ENCODE measurements at places on chromosomes 12 and 14.

- no peak for DNase-seq
Observed at GRCh38 chr14:104844306-104845032, 20.6 kb upstream of the CEP170B start.

DNA sequence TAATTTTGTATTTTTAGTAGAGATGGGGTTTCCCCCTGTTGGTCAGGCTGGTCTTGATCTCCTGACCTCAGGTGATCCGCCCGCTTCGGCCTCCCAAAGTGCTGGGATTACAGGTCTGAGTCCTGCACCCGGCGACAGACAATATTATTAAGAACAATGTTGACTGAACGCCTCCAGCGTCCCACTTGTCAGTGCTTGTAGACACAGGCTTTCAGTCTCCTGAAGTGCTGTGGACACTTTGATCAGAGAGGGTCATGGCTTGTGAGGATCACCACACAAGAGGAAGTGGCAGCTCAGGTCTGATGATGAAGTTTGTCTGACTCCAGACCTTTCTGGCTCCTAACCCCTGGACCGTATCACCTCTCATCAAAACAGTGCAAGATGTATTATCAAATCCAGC is 114.6 kb downstream of the CHST11 start:
- no peak for DNase-seq

GRCh38 chr12:111184161-111184560 is 184.7 kb downstream of the PHETA1 start:
- no peak for DNase-seq

DNA sequence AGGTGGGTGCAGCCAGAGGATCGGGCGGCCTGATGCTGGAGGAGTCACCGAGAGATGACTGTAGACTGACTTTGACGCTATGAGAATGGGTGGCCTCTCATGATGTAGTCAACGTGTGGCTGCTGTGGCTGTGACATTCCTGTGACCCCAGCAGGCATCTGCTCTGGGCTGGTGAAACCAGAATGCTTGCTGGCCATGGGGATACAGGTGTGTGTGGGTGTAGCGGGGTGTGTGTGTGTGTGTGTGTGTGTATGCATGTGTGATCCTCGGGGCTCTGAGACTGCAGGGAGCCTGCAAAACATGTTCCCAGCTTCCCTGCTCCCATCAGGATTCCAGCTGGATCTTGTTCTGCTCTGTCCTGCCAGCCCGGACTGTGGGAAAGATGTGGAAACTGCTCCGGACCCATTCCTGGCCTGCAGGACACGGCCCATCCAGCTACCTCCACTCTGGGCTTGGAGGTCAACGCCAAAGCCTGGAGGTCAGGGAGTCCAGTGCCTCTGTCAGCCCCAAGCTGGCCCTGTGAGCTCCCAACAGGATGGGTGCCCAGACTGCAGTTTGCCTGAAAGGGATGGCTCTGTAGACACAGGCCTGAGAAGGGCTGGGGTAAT is 18.8 kb upstream of the HHIPL1 start:
- DNase-seq: no peak

- no peak for DNase-seq
Observed at GRCh38 chr12:57099766-57100165, 10.9 kb downstream of the NAB2 start.

DNA sequence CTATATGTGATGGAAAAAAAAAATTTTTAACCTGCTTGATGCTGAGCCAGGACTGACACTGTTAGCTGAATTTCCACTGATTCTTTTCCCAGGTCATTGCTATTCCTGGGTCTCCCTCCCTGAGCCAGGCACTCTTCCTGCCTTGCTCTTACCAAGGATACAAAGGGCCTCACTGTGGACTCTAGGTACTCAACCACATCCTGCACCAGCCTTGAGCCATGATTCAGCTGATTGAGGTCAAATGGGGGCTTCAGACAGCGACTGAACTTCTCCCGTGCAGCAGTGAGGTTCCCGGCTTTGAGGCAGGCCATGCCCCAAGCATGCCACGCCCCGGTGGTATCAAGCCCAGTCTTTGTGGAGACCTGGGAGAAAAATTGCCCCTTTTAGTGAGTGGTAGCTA is 54.3 kb downstream of the ZFYVE26 start:
- DNase-seq: no peak

DNA sequence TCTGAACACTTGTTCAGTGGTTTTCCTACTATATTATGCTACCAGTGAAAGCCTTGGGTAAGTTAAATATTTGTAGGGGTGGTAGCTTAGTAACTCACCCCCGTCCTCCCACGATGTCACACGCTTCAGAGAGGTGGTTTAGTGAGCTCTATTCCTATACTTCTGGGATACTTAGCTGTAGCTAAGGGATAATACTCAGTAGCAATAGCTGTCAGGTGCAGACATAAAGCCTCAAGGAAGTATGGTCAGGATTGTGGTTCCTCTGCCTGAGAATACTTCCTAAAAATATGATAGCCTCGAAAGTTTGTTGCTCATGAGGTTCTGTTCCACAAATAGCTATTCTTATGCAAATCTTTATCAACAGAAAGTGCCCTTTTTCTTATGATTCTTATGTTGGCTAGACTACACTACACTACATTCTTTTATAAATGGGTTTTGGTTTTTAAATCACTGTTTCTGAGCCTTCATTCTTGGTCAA is 11.9 kb downstream of the DLST start:
- DNase-seq: no peak

GRCh38 chr14:61091657-61092273 is 110.7 kb downstream of the SLC38A6 start:
- no peak for DNase-seq

DNA sequence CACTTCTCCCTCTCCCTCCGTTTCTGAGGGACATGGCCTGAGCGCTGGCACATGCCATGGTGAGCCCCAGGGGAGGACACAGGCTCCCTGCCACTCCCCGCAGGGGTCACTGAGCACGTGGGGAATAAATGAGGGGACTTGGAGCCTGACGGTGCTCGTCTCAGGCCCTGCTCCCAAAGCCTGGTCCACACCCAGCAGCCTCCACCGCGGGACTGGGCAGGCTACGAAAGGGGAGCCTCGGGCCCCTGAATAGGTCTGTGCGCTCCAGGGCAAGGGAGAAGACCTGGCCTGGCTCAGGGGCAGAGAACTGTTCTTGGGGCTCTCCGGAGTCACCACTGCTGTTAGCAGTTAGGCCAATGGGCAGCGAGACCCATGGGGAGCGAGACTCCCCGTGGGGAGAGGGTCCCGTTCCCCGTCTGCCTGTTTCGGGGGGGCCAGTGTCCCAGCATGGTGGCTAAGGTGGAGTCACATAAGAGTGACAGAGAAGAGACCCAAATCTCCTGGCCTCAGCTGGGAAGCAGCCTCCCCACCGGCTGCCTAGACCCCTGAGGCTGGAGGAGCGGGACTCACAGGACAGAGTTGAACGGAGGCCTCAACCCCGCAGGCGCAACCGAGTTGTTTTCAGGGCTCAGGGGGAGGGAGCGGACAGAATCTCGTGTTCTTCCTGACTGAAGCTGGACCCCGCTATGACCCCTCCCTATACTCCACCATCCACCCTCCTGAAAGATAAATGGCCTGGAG is 329.8 kb upstream of the SFSWAP start:
- DNase-seq: no peak

GRCh38 chr14:93369713-93370266 is 22.8 kb downstream of the COX8C start:
- no peak for DNase-seq

GRCh38 chr14:103393070-103393469 is 7.9 kb downstream of the MARK3 start:
- no peak for DNase-seq

DNA sequence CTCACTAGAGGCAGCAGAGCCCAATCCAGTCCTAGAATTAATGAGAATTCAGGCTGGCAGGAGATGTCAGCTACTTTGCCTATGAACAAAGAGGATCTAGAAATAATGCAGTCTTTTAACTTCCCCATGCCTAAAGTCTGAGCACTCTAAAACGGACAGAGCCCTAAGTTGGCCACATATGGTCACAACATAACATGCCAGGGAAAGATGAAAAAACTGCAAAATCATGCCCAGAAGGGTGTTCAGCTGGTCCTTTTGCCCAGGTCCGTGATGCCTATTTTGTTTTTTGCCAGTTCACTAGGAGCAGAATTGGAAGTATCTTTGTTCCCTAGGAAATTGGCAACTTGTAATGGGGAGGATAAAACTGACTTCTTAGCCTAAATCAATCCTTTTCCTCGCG is 20.3 kb upstream of the LMNTD1 start:
- no peak for DNase-seq

- no peak for DNase-seq
Observed at GRCh38 chr12:55686366-55687010, 21.2 kb downstream of the ITGA7 start.

DNA sequence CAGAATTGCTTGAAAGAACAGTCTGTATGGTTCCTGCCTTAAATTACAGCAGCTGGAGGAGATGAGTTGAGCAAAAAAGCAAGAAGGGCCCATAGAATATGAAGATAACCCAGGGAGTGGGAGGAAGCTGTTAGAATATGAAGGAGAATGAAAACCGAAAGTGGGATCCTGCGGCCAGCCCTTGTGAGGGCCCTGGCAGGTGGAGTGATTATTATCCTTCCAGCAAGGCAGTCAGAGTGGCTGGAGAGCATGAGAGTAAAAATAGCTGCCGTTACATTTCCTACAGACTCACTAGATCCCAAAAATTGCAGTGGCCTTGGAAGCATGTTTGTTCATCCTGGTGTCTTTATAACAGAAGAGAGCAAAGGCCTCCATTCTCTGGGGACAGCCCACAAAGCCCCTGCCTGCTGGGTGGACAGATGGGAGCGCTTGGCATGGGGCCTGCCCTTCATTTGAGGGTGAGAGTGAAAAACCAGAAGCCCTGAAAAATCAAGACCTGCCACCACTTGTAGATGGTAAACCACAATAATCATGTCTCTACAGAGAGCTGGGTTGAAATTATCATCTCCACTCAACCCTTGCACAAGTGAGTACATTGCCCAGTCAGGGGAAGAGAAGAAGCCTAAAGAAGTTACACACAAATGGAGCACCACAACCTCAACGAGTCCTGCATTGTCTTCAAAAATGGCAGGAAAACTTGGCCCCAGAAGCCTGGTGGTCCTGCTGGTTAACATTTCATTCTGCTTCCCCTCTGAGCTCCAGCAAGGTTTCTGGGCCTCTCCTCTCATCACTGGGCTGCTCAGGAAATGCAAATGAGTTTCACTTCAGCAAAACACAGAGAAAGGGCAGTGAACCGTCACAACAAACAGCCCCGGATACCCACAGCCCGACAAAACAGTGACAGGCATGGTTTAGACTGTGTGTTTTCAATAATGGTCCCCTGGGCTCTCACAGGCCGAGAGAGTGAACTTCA is 20.5 kb downstream of the ZDHHC22 start:
- peak; percentile 73 for DNase-seq

DNA sequence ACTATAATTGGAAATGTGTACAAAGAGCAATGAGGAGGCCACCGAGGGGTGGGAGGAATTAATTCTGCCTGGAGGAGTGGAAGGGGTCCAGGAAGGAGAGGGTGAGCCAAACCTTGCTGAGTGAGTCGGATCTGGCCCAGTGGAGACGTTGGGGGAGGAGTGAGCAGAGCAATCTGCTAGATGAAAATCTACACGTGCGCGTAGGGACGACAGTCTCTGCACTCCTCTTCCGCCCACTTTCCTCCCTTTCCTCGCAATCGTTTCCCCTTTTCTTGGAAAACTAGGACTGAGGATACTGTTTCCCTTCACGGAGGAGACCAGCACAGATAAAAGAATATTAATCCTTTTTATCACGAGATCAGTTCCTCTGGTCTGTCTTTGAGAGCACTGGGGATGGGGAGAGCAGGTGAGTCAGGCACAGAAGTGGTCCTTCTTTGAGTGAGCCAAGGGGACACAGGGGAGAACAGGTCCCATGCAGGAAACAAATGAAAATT is 2.9 kb upstream of the NAB2 start:
- no peak for DNase-seq

- no peak for DNase-seq
Observed at GRCh38 chr12:128830505-128830893, 6.7 kb upstream of the SLC15A4 start.

DNA sequence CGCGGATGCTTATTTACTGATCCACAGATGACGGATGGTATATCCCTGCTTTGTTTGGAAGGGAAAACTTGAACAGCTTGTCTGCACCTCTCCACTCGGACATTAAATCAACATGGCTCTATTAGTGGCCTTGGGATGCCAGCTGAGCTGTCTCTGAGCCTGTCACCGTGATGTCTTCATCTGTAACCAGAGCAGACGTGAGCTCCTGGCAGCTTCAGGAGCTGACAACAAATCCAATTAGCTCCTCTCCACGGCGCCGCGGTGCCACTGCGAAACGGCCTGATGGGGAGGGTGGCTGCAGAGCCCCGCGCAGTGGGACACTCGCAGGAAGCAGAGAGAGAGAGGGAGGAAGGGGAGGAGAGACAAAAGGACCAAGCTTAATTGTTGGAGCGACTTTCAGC is 112.3 kb downstream of the PAPOLA start:
- no peak for DNase-seq

DNA sequence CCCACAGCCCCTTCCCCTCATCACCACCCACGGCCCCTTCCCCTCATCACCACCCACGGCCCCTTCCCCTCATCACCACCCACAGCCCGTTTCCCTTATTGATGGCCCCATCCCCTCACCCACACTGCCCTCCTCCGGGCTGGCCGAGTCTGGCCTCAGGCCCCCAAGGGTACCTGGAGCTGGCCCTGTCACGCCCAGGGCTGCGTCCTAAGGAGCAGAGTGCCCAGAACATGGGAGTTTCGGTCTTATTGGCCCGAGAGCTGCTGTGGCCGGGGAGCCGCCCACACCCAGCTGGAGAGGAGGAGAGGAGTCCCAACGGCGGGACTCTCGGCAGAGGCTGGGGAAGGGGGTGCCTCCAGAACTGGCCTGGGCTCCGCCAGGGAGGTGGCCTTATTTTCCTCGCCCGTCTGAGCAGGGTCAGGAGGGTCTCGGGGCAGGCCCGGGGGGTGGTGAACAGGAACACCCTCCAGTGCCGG is 182.3 kb downstream of the KIF26A start:
- DNase-seq: no peak

DNA sequence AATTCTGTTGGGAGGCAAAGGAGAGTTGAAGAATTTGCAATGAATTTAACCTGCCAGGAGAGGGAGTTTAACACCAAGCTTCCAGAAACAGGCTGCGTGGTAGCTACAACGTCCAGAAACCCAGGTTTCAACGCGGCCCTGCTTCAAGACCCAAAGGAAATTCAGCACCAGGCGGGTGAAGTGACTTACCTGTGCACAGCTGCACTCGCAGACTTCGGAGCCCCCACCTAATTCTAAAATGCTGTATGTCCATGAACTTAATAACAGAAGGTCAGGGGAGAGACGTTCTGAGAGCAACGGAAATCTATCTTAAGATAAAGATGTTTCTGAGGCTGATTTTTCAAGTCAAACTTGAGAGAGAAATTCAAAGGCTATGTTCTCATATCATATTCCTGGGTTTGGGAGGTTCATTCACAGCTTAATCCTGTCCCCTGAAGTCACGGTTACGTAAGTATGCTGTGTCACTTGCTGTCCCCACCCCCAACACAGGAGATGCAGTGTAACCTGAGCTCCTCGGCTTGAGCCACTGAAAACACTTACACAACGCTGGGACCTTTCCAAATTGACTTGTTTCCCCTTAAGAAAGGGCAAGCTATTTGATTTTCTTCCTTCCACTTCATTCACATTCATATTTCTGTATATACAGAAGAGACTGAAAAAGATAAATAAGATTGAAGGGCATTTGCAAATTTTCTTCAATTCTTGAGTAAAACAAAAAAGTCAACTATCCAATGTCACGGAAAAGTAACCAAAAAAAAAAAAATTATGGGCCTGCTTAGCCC is 22.7 kb downstream of the CLIP1 start:
- DNase-seq: peak; percentile 73

GRCh38 chr12:102745971-102746600 is 171.0 kb downstream of the PAH start:
- DNase-seq: no peak

Measured in CD4-positive, alpha-beta T cell treated with Interleukin-6 at 100 ng/mL for 8 hours (primary cell).